Esophagus squamous epithelium (tissue), 5 donors: ENCODE measurements at places on chromosomes 3 and 15.

DNA sequence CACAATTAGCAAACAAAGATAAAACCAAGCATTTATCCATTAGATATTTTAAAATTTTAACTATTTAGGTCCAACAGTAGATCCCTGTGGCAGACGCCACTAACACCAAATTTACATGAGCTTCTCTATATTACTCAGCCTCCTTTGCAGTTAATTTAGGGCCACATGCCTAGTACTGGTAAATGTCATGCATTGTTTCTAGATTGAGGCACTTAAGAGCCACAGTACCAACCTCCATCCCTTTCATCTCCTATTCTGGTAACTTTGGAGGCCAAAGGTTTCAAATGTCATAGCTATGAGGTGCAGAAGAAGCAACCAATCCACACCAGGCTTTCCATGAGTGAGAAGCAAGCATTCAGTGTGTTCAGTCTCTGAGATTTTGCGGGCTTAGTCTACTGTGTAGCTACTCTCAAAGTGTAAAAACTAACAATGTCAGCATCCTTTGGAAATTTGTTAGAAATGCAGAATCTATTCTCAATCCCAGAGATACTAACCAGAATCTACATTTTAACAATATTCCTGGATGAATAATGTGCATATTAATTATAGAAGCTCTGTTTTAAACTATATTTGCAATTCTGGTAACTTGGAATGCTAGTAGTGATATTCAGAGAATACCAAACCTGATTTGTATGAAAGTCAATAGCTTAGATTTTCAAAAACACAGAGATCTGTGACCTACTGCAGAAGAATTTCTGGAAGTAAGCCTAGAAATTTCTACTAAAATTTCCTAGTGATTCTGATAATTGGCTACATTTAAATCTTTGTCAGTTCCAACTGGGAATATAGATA is 206.3 kb upstream of the CD96 start:
- no peak for DNase-seq

DNA sequence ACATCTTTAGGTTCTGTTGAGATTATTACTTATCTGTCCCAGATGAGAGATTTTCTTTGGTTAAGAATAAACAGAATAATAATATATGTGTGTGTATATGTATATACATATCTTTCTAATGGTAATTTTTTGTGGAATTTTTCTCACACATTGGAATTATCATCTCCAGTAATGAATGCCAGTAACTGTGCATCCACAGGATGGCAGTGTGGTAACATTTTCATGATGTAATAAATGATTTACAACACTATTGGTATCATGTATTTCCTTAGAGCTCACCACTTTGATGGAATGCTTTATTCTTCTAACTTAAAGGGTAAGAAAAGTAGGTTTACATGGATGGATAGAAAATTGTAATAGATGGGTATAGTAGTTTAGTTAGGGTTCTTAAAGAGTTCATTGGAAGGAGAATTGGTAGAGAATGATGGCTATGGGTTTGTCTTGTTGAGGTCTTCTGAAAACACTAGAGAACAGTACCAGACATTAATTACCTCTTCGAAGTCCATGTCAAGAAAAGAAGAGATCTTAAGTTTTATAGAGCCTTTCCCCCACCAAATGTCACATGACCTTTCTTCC is 78.1 kb downstream of the STT3B start:
- DNase-seq = no peak

GRCh38 chr15:31338879-31339557 is 12.4 kb downstream of the KLF13 start:
- DNase-seq = no peak

GRCh38 chr3:135229018-135229495 is 434.0 kb downstream of the EPHB1 start:
- DNase-seq = no peak

DNA sequence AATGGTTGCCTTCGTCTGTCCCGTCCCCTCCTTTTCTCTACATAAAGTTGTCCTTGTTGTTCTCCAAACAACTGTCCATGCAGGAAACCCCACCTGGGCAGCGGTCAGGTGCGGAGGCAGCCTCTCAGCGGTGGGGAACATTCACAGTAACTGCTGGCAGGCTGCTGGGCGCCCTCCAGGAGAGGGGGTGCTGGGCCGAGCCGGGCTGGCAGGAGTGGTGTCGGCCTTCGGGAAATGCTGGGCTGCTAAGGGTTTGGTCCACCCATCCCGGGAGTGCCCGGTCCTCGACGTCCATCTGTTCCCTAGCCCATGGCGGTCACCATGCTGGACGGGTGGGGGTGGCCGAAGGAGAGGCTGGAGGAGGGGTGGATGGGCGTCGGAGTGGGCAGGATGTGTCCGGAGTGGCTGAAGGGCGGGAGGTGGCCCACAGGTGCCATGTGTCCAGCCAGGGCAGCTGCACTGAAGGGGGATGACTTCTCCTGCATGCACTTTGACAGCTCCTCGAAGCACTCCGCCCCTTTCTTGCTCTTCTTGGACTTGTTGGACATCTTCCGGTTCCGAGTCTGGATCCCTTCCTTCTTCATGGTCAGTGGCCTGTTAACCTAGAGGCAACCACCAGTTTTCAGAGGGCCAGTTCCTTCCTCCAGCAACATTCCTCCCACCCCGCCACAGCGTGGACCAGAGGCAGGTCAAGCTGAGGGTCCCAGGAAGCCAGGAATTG is 12.1 kb downstream of the GATA2 start:
- no peak for DNase-seq

DNA sequence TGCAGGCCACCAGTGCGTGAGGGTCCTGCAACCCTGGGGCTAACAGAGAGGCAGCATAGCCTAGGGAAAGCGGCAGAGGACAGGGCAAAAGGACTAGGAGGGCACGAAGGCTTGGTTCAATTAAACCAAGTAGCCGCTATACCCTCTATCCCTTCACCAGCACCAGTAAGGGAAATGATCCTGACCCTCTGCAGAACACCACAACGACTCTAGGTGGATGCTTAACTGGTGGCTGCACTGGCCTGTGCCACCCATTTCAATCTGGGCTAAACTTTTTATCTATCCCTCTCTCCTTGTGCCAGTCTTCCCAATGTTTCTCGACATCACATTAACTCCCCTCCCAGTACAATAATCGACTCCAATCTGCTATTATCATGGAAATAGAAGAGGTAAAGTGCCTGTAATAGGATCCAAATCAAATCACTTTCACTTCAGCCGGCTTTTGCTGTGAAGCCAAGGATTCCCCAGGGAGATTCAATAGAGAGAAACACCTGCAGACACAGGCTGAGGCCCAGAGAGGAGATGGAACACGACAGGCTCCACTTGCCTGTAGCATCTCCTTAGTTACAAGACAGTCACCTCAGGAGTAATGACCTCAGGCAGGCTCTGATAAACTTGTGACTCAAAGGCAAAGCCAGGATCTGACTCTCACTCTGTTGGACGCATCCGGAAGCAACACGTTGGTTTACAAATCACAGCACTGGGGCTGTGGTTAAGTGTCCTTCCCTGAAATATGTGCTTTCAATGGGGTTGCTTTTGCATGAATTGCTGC is 791.6 kb upstream of the ARRDC4 start:
- no peak for DNase-seq
